ENCODE measurements at places on chromosomes 5 and 9.

GRCh38 chr9:69376651-69377050, 51.6 kb downstream of the ENTREP1 start:
- no peak for DNase-seq

DNA sequence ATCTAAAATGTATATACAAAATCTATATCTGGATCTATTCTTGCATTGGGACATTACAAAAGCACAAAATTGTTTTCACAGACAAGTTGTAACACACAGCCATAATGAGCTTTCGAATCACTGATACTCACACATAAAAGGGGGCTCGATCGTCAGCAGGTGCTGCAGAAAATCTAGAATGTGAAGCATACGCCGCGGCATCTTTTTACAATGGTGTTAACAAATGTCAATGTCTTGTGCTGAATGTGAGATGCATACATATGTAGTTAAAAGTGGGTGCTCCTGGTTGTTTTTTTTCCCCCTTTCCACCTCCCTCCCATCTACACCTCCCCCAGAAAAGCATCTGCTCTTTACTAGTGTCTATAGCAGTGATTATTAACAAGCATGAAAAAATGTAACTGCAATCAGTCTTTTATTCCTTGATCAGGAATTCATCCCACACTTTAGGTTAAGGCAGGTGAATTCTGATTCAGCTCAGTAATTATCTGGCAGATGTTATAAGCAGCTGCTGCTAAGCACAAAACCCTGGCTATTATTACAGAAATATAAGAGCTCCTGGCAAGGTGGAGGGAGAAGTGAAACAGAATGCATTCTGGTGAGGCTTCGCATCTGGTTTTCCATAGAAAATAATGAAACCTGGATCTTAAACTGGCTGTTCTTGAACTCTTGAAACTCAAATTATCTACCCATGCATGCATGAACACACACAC, 114.1 kb downstream of the MPDZ start:
- DNase-seq = no peak

- DNase-seq = no peak
These were observed 3.5 kb downstream of the TENT4A start for GRCh38 chr5:6716629-6717149.

GRCh38 chr5:94081088-94081487, 339.7 kb upstream of the POU5F2 start:
- DNase-seq = no peak
